HepG2 (cell line): ENCODE measurements at places on chromosomes 2 and 18. TPM values are rescaled to one million over a fixed set of nuclear protein-coding genes. Genes with fewer than 3 reads are reported as not detected.

SPP2 gene
- not detected in 2 replicates for total RNA-seq

ZNF521 gene
- 0.02 TPM in 1 of 2 replicates, not detected in the other for total RNA-seq

- H3K36me3 ChIP-seq = no peaks in the 10 kb centered on the region
- DNase-seq = no peak
- no peak overlapping the region for H3K4me3 ChIP-seq
- H3K27ac ChIP-seq = no peak overlapping the region
These were observed 3.9 kb downstream of the NEB start for GRCh38 chr2:151730262-151730975.

MYO3B gene
- total RNA-seq = not detected in 2 replicates

SRD5A2 gene
- not detected in 2 replicates for total RNA-seq

- no peaks in the 10 kb centered on the region for H3K36me3 ChIP-seq
- no peak overlapping the region for H3K4me3 ChIP-seq
- peaks cover 3% of the 10 kb centered on the region; the same call in 1 of the 2 replicates for H3K27me3 ChIP-seq
- H3K27ac ChIP-seq = no peak overlapping the region
- no peaks in the 10 kb centered on the region for H3K4me1 ChIP-seq
- no peak for DNase-seq
These were observed 92.9 kb downstream of the PXDN start for GRCh38 chr2:1651121-1652033.
